ENCODE measurements at places on chromosomes 11 and 22.
A peak's percentile ranks its signal among the peaks of the same experiment; 100 is the strongest.

DNA sequence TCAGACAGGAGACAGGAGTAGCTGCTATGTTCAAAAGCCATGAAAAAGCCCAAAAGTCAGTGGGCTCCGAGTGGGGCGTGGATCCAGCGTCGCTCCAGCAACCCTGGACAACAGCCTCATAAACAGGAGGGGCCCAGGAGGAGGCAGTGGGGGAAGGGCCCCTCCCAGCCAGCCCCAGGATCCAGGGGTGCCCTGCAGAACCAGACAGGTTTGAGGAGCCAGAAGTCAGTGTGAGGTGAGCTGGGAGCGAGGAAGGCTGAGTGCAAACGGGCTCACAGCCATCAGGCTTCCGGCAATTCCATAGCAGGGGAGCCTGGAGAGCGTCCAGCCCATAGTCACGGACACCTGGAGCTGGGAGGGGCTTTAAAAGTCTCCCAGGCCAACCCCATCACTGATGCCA is 217.7 kb downstream of the MN1 start:
- DNase-seq, result no peak

DNA sequence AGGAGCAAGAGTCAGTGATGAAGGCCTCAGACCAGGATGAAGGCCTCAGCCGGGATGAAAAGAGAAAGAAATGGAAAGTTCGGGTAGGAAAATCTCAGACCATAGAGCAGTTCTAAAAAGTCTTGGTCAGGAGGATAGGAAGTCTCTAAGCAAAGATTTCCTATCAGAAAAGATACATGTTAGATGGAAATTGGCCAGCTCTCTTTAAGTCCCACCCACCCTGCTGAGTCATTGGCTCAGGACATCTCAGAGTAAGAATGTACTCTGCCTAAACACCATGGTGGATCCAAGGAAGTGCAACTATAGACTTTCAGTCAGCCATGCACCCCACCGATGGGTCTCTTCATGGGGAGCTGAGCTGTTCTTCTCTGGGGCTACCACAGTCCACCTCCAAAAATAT is 4.4 kb downstream of the OR8B3 start:
- no peak for DNase-seq

DNA sequence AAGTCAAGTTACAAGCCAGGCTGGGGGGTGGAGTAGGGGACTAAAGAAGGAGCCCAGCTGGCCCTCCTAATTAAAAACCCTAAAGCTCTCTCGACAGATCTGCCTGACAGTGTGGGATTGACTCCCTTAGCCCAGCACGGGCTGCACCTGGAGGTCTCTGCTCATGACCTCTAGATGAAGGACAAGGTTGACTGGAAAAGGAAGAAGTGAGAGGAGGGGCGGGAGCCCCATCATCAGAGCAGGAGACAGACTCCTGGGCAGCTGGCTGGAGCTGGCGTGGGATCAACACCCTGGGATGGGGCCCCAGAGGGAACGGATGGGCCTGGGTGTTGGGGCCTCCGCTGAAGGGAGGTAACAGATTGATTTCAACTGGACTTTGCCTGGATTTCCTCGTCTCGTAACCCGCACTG is 46.1 kb downstream of the RPUSD4 start:
- no peak for DNase-seq

- DNase-seq, result no peak
Measured at GRCh38 chr11:45400591-45400990, 114.5 kb upstream of the SYT13 start.

GRCh38 chr11:77083566-77084245 is 16.9 kb downstream of the CAPN5 start:
- DNase-seq, result no peak

DNA sequence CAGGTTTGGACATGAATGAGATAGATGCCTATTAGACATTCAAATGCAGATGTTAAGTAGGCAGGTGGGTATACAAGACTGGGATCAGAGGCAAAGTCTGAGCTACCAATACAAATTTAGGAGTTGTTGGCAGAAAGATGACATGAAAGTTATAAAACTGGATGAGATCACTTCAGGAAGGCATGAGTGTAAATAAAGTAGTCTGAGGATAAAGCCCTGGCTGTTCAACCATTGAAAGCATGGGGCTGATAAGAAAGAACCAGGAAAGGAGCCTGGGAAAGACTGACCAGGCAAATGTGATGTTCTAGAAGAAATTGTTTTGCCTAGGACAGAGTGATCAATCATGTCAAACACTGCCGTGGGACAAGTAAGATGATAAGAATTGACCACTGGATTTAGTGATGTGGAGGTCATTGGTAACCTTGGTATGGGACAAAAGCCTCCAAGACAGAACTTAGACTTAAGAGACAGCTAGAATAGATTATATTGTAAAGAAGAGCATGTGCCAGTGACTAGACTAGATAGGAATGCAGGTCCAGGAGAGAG is 98.5 kb downstream of the EHF start:
- no peak for DNase-seq

DNA sequence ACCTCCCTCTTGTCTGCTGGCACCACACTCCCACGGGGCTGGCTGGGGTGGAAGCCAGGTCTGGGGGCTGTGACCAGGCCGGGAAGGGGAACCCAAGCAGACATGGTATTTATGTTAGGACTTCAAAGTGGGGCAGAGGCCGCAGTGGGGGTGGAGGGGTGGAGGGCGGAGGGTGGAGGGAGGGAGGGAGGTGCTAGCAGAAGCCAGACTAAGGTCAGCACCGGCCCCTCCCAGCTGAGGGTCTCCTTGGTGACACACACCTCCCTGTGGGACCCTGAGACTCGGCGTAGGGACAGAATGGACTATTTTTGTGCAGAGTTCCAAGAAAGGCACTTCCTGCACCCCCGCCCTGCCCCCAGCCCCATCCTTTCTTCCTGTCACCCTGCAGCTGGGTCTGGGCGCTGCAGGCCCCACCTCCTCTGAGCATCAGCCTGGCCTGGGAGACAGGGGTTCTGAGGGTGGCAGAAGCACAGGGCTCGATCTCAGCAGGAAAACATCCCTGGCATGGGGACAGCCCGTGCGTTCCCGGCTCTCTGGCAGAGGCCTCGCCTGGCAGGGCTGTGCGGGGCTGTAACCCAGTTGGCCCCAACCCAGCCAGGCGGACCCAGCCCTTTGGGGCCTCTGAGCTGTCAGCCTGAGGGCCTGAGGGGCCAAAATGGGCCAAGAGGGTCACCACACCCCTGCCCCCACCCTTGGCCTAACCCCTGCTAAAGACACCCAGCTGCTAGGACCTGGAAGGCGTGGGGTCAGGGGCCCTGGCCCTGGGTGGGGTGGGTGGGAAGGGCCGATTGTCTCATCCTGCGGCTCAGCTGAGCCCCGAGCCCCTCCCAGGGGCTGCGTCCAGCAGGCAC is 9.6 kb upstream of the CD248 start:
- no peak for DNase-seq

DNA sequence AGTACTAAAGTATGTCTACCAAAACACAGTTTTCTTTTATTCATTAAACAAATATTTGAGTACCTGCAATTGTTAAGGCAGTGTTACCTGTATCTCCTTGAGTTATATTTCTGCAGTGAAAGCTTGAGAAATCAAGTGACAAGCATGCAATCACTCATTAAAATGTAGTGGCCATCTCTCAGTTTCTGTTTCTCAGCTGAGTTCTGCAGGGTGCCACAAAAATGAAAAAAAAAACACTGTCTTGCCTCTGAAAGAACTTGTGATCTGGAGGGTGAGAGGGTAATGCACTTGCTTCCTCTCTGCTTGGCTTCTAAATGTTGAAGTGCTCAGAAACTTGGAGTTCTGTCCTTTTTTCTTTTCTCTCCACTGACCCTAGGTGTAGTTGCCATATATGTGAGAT is 6.8 kb downstream of the QSER1 start:
- no peak for DNase-seq

DNA sequence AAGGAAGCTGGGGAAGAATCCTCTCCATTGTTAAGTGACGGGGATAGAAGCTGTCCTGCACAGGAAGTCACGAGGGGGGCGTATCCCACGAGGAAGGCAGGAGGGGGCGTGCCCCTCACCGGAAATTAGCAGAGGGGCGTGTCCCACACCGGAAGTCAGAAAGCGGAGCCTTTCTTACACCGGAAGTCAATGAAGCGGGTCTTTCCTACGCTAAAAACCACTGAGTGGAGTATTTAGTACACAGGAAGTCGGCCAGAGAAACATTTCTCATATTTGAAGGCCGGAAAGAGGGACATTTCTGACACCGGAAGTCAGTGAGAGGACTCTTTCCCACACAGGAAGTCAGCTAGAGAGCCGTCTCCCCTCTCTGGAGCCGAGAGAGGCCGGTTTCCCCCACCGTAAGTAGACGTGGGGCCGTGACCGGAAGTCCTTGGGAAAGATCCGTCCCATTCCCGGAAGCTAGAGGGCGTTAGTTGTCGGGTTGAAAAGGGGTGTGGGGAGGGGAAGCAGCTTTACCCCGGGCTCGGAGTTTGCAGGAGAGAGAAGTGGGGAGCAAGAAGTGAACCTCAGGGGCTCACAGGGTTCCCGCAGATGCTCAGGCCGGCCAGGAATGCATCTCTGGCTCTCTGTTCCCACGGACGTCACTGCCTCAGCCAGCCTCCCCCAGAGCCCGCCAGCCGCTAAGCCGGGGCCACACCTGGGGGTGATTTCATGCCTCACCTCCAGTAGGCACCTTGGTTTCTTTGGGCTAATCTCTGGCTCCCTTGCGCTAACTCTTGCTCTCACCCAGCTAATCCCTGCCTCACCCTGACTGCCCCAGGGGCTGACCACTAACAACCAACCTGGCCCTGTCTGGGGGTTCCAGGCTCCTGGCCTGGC is 15.4 kb downstream of the MIAT start:
- peak; percentile 74 for DNase-seq

- no peak for DNase-seq
Measured at GRCh38 chr11:64489831-64490441, 101.1 kb upstream of the SLC22A12 start.

DNA sequence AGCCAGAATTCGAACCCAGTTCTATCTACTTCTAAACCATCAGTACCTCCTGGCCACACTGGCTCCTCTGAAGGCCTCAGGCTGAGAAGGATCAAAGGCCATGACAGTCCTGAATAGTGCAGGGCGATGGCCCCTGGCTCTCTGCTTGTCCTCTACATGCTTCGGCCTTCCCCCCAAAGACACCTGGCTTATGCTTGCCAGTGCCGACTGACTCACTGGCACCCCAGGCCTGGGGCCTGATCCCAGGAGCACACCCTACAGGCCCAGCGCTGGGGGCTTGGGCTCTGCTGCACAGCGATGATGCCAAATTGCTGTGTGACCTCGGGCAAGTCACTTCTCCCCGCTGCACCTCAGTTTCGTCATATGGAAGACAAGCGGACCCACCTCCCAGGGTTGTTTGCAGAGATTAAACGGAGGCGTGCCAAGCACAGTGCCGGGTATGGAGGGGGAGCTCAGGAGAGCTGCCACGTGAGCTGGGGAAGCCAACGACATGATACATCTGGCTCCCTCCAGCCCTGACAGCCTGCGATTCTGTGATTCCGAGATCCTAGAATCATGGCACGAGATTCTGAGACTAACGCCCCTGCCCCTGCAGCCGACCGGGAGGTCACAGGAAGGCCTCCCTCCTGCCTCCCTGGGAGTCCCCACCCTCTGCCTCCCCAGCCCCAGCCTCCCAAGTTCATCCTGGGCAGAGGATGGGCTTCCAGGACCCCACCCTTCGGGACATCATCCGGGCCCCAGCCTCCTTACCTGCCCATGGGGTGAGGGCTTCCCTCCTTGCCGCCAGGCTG is 1.0 kb downstream of the SSTR3 start:
- no peak for DNase-seq

DNA sequence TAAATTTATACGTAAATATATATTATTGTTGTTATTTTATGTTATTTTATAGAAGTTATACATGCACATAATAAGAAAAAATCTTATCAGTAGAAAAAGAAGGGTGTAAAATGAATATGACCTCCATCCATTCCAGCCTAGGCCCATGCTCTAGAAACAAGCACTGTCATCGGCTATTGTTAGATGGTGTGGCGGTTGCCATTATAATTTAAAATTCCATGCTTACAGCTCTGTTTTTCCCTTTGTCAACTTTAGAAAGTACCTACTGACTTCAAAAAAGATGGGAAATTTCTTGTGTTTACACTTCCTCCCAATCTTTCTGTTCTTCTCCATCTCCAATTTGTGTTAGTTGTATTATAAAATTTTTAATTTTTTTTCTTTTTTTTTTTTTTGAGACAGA is 61.9 kb upstream of the RDX start:
- no peak for DNase-seq

GRCh38 chr11:79942646-79943045 is 501.8 kb upstream of the TENM4 start:
- no peak for DNase-seq

DNA sequence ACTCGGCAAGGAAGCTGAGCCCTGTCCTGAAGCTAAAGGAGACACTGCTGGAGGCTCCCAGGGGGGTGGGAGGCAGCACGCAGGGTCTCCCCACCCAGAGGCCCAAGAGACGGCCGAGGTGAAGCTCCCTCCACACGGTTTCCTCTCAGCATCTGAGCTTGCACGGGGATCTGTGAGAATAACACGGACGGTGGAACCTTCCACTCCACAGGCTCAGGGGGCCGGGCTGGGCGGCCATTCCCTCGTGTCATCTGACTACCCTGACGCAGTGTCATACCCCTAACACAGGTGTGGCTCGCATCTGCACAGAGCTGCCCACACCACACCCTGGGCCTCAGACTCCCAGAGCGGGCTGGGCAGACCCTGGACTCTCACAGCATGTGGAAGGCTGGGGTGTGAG is 409.7 kb downstream of the SHANK2 start:
- DNase-seq, result no peak

DNA sequence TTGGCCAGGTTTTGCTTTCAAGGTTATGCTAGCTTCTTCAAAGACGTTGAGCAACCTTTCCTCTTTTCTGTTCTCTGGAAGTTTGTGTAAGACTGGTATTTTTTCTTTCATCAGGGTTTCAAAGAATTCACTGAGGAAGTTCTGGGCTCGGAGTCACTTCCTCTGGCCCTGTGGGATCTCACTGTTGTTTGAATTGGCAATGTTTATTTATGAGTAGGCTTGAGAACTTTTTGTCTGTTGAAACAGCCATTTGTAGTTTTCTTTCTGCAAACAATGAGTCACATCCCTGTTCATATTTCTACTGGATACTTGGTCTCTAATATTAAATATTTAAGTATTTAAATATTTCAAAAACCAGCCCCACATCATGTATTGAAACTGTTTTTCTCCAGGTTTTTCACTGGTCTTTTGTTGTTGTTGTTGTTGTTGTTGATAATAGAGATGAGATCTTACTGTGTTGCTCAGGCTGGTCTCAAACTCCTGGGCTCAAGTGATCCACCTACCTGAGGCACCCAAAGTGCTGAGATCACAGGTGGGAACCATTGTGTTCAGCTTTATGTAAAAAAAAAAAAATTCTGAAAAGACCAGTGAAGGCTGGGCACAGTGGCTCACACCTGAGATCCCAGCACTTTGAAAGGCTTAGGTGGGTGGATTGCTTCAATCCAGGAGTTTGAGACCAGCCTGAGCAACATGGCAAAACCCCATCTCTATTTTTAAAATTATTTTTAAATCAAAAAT is 26.9 kb downstream of the SUSD2 start:
- no peak for DNase-seq

DNA sequence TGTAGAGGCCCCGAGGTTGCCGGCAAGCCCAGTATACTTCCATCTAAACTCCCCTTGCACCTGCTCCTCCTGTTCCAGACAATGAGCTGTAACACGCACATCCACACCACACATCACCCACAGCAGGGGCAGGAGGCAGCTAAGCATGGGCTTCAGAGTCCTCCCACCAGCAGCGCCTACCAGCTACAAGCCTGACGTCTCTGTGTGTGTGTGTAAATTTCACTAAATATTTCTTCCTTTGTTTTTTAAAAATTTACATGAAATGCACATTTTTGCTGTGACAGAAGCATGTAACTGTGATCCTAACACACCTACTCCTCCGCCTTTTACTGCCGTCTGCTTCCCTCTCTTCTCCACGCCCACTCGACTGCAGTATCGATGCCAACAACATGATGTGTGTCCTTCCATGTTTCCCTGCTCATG is 29.4 kb upstream of the PACSIN2 start:
- no peak for DNase-seq
